ENCODE measurements at places on chromosomes 7 and 10. TPM values are rescaled to one million over a fixed set of nuclear protein-coding genes. Genes with fewer than 3 reads are reported as not detected.

Gene MYO1G
- polyA plus RNA-seq, result 0.14 TPM

Gene PHKG1
- 0.41 TPM for polyA plus RNA-seq

Gene TRIM74
- polyA plus RNA-seq, result not detected

Gene ELN
- polyA plus RNA-seq, result 568 TPM

Gene RADIL
- 0.55 TPM for polyA plus RNA-seq

DNA sequence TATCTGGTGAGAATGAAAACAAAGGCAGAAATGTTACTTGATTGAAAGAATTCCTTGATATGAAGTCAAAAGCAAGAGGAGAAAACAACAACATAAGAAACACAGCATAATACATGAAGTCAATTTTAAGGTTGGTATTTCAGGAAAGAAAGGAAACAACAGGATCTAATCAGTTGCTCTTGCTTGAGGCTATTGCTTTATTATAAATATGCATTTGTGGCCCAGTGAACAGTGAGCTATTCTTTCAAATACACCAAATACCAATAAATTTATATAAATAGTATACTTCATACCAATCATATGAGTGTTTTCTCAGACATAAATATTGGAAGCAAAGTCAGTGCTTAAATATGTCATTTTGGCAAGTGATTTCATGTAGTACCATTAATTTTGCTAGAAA, 806.6 kb downstream of the NXPH1 start:
- DNase-seq, result no peak

Data from GM23248 (cell line).